ENCODE measurements at places on chromosomes 2 and 18.
A peak's percentile ranks its signal among the peaks of the same experiment; 100 is the strongest.

DNA sequence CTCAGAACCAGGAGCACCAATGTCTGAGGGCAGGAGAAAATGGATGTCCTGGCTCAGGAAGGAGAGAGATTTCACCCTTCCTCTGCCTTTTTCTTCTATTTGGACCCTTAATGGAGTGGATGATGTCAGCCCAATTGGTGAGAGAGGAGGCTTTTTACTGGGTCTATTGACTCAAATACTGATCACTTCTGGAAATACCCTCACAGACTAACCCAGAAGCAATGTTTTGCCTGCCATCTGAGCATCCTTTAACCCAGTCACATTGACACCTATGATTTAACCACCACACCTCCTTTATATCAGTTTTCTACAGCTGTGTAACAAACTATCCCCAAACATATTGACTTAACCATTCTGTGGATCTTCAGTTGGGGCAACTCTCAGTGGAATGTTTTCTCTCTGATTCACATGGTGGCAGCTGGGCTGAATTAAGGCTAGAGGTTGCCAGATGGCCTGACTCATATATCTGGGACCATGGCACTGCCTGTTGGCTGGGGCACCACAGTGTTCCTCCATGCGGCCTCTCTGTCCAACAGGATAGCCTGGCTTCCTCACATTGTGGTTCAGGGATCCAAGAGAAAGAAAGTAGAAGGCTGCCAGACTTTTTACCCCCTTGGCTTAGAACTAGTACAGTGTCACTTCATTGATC, 18.2 kb upstream of the MBOAT2 start:
- no peak for DNase-seq

- DNase-seq = no peak
Observed at GRCh38 chr18:80077873-80078272, 31.2 kb upstream of the ADNP2 start.

DNA sequence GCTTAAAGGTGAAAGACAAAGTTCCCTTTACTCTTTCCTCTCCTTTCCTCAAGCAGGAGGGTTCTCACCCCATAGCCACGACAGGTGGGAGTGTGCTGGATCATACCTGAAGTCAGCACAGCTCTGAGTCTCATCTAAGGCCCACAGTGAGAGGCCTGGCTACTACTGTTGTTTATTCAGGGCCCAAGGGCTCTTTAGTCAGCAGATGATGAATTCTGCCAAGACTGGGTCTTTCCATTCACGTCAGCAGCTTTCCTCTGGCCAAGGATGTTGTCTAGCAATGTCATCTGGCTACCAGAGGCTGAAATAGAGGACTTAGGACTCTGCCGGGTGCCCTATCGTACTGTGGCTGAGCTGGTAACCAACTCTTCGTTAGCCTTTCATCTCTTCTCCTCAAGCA, 308.4 kb upstream of the THUMPD2 start:
- no peak for DNase-seq

DNA sequence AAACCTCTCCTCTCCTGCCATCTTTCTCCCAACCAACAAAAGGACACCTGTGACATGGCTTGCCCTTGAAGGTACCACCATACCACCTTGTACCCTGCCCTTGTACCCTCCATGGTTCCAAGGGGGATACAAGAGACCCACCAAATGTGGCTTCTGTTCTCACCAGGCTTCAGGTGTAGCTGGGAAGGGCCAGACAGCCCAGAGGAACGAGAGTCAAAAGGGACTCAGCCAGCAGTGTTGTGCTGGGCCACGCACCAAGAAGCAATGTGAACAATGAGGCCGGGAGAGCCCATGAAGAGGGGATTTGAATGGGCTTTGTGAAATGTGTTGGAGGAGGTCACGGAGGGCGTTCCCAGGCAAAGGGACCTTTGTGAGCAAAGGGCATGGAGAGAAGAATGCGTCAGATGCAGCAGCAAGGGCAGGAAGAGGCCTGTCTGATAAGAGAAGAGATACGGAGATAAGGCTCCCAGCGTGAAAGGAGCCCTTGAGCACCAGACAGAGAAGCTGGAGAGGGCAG, 48.6 kb downstream of the PLB1 start:
- peak; percentile 51 for DNase-seq
